ENCODE measurements at places on chromosomes 3 and 15.

GRCh38 chr3:57942388-57942787 is 65.8 kb upstream of the FLNB start:
- DNase-seq: no peak

- DNase-seq: no peak
These were observed 638.6 kb upstream of the TBL1XR1 start for GRCh38 chr3:177835917-177836316.

DNA sequence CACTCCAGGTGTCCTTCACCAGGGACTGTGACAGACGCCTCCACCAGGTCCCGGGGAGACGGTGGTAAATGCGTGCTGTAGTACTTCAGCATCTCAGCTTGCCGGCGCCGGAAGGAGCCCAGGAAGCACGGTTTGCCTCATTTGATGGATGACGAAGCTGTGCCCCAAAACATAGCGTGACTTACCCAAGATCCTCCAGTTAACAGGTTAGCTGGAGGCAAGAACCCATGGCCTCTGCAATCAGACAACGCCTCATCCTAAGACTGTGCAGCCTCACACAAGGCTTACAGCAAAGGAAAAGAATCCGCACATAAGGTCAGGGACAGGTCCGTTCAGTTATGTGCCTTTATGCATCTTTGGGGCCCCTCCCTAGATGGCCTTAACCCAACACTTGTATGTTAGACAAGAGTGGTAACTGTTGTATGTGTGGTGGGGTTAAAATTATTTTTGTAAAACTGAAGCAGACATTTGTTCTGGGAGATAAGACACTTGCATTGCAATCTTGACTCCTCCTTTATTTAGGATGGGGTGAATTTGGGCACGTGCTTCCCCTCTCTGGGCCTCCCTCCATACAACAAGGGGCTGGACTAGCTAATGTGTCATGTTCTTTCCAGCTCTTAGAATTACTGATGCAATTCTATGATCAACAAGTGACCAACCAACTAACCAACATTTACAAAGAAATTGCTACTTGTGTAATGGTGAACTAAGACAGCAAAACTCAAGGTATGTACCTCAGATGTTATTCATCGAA is 39.4 kb downstream of the VGLL4 start:
- DNase-seq: no peak

GRCh38 chr3:153069598-153070510 is 92.2 kb upstream of the RAP2B start:
- DNase-seq: no peak

DNA sequence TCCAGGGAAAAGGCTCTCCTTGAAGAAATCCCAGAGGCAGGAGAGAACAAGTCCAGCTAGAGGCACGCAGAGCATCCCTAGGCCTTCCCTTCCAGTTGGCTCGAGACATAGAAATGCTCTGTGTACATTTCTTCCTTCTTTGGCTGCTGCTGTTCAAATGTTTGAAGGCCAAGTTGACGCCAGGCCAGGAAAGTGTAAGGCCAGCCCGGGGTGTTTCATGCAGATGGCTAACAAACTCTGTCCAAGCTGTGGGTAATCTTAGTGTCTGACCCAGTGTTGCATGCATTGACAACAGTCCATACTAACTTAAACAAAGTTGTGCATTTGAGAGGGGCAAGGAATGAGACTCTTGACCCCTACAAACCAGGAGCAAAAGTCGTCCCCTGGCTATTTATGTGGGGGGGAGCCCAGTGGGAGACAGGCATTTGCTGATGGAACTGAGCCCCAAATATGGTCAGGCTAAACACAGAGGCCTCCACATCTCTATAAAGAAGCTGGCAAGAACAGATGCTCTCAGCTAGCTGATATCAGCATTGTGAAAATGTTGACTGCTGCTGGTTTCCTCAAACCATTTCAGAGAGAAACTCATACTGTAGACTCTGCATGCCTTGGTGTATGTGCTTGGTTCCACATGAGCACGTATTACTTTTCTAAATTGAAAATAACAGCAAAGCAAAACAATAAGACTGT is 139.5 kb downstream of the ADAMTS9 start:
- no peak for DNase-seq
